ENCODE measurements at places on chromosomes 2 and 18.

DNA sequence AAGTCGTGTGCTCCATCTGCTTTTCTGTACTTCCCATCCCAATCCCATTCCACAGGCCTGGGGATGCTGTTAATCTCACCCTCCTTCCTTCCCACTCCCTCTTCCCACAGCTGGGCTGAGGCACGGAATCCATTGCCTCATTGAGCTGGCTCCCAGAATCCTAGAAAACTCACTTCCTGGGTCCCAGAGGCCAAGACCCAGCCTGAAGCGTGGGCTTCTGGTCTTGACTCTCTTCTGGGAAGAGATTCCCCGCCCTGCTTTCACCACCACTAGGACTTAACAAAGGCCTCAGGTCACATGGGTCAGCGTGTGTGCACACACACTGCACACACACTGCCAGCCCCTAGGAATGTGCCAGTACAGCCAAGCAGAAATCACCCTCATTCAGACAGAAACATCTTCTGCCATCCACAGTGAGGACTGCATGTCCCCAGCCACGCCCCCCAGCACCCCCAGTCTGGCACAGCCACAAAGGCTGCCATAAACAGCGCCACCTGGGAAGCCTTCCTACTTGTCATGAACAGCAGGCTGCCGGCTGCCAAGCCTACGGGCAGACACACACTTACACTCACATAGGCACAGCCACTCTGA lies 165.8 kb downstream of the TNS1 start:
- no peak for DNase-seq

- DNase-seq: no peak
These were observed 83.0 kb downstream of the TGOLN2 start for GRCh38 chr2:85244828-85245227.

DNA sequence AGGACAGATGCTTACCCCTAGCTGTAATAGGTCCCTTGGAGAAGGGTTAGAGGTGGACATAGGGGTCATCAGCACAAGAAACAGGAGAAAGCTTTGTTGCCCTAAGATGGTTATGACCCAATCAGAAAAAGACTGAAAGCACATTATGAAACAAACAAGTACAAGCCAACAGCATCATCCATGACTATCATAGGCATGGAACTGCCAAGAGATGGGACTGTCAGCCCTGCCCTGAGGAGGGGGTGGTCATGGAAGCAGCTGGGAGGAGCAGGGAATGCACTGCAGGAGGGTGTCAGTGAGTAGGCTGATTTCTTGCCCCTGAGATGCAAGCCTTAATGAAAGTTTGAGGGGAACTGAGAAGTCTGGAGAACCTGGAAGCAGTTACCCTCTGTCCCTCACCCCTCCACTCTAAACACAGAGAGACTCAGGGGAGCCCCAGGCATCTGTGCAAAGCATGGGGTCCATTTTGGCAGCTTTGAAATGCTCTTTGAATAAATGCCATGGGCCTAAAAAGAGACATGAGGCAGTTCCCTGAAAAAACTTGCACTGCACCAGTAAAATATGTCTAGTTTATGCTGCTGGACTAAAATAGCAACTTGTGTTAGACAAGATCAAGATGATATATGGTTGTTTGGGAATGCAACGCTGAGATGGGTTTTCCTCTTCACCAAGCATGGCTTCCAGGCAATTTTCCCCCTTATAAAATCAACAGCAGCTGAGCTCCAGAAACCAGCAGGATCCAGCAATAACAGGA lies 122.7 kb upstream of the ZFP36L2 start:
- DNase-seq: no peak

DNA sequence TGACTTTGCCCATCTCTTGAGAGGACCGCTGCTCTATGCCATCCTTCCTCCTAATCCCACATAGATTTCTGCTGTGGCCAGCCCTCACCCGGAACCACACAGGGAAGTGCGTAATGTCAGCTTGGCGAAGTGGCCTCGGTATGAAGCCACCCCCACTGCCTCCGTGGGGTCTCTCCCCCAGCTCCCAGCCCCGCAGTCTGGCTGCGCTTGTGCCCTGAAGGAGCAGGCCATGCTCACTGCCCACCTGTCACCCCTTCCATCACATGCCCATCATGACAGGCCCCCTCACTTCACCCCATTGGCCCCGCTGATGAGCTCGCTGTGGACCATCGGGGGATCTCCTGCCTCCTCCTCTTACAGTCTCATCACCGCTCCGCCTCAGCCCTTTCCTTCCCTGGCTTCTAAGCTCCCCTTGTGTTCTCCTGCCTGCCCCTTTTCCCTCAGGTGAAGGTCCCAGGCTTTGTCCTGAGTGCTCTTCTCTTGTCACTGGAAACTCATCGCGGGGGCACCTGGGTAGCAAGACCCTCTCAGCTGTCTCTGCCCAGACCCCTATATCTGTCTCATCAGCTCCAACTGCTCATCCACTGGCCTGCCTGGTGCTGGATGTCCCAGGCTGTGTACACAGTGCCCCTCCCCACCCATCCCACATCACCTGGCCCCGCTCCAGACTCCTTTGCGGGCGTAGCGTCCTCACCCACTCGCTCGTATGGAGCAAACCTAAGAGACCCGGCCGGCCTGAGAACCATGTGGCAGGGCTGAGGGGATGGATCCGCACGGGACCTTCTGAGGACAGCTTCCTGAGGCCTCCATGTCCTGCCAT lies 81.7 kb downstream of the GLI2 start:
- DNase-seq: no peak

- DNase-seq: no peak
These were observed 85.0 kb downstream of the PTH2R start for GRCh38 chr2:208491641-208492040.

GRCh38 chr2:18598848-18599484 lies 9.6 kb upstream of the NT5C1B start:
- DNase-seq: no peak

GRCh38 chr2:37654932-37655841 lies 16.3 kb downstream of the CDC42EP3 start:
- no peak for DNase-seq

- no peak for DNase-seq
These were observed 177.9 kb downstream of the ALK start for GRCh38 chr2:29743516-29743915.

GRCh38 chr2:160362541-160362940 lies 131.1 kb downstream of the RBMS1 start:
- no peak for DNase-seq

GRCh38 chr2:26532301-26533250 lies 54.7 kb upstream of the OTOF start:
- DNase-seq: no peak

GRCh38 chr2:209633911-209634310 lies 137.7 kb upstream of the UNC80 start:
- no peak for DNase-seq

DNA sequence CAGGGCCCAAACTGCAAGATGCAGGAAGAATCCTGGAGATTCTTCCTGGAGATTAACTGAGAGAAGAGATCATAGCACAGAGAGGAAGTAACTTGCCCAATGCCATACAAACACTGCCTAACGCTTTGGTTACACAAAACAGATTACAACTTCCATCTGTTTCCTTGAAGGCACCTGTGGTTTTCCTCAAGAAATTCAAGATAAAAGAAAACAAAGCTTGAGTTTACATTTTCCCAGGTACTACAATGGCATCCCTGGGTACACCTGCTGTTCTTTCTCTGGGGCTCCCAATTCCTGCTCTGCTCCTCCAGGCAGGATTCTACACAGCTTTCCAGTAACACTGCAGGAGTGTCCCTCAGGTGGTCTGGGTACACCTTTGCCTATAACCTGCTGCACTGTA lies 781.9 kb upstream of the ID2 start:
- DNase-seq: no peak

DNA sequence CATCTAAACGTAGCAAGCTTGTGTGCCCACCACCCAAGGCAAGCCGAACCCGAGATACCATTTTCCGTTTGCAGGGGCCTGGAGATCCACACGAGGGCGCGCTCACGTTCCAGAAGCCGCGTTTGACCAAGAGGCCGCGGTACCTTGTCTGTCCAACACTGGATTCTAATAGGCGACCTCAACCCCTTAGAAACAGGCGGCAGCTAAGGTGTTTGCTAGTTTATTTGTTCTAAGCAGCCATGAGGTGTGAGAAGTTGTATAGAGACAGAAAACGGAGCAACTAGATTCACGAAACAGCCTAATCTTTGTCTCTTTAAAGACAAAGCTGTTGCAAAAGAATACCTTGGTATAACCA lies 4.2 kb downstream of the HOXD11 start:
- no peak for DNase-seq

- no peak for DNase-seq
These were observed 2.1 kb downstream of the DNAH7 start for GRCh38 chr2:196066291-196067087.

DNA sequence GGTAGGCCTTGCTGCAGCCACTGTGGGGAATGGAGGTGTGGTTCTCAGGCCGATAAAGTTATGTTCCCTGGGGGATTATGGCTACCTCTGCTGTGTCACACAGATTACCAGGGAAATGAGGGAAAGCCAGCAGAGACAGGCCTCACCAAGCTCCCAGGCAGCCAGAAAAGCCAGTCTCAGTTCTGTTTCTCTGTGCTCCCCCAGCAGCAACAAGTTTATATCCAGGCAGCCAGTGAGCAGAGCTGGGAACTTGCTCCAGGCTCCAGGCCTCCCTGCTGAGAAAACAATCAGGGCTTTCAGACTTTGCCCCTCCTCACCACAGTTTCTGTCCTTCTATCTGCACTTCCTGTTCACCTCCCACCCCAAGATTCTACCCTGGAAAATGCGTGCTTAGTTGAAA lies 596.6 kb upstream of the GYPC start:
- no peak for DNase-seq

GRCh38 chr2:36780231-36780839 lies 83.8 kb downstream of the VIT start:
- DNase-seq: no peak

DNA sequence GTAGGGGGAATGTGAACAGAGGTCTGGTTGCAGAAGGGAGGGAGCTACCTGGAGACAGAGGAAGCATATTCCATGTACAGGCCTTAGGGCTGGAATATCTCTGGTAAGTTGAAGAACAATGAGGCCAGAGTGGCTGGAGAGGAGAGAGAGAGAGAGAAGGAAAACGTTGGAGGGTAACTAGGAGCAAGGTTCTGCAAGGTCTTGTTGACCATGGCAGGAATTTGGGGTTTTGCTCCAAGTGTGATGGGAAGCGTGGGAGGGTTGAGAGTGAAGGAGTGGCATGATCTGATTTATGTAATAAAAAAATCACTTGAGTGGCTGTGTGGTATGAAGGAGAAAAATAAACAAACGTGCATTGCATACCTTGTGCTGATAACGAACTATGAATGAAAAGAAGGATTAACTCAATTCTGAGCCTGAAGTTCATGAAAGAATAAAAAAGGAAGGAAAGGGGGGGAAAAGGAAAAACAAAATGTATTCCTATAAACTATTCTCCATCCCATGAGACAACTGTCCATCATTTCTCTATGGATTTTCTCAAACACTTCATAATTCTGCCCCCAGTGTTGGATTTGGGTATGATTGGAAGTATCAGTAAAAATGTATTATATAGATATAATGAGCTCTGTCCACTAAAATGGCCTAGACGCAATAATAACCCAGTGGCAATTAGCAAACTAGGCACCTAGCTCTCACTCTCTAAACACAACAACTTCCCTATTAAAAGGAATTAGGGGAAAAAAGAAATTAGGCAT lies 59.7 kb upstream of the PMAIP1 start:
- no peak for DNase-seq

DNA sequence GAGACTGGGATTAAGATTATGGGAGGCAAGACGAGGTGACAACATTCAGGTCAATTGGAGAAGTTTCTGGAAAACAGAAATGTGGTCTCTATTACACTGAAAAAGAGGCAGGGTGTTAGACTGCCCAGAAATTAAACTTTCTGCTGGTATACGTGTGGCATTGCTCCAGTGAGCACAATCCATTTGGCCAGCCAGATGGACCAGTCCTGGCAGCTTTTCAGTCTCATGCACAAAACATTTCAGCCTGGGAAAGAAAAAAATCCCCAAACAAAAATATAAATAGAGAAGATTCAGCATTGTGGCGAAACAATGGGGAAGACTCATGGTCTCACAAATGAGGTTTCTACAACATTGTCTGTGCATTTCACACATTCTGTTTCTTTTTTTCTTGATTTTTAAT lies 113.9 kb downstream of the HNMT start:
- DNase-seq: no peak

DNA sequence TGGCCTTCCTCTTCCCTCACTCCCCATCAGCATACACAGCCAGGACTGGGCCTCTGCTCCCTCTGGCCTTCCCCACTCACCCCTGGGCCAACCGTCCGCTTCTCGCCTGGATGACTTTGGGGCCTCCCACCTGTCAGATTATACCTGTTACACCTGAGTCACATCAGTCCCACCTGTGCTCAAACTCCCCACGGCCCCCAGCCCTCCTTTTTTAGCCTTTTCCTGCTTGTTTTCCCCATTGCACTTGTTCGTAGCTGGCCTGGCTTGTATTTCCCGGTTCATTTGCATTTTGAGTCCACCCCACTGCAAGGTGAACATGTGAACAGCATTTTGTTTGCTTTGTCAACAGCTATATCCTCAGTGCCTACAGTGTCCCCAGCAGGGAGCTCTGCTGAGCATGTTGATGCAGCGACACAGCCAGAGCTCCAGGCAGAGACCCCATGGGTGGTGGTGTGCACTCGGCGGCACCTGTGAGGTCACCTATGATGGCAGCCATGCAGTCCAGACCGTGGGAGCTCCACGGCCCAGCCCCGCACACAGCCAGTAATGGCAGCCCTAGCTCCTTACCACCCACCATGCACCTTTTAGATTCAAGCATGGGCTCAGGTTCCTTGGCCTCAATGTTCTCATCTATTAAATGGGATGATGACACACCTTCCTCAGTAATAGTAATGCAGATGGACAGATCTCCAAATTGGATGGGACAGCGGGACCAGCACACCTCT lies 276.4 kb upstream of the HS6ST1 start:
- no peak for DNase-seq

DNA sequence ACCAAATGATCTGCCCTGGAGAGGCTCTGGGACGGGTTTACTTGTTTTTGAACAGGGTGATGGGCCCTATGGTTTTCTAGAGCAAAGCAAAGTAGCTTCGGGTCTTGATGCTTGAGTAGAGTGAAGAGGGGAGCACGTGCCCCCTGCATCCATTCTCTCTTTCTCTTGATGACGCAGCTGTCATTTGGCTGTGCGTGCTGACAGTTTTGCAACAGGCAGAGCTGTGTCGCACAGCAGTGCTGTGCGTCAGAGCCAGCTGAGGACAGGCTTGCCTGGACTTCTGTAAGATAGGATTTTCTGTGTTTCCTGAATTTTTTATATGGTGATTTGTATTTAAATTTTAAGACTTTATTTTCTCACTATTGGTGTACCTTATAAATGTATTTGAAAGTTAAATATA lies 11.9 kb downstream of the ACKR3 start:
- DNase-seq: no peak

- DNase-seq: no peak
These were observed 107.2 kb upstream of the SMAD2 start for GRCh38 chr18:48037481-48038271.

GRCh38 chr2:126909366-126909765 lies 10.7 kb downstream of the TEX51 start:
- no peak for DNase-seq

DNA sequence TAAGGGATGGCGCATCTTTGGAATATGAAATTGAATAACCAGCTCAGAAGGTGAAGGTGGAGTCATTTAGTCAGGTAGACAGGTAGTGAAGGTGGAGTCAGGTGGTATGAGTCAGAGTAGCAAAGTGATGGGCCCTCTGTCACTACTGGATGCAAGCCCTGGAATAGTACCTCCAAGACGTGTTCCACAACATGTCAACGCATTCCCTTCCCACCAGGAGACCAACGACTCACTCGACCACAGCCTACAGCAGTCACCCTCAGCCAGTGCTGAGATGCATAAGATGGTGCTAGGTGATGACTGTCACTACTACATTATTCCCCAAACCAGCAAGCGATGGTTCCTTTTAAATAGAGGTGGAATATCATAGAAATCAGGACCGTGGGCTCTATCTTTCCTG lies 6.8 kb downstream of the CPLX4 start:
- no peak for DNase-seq

GRCh38 chr2:152600697-152601096 lies 116.6 kb downstream of the PRPF40A start:
- no peak for DNase-seq
